Esophagus squamous epithelium (tissue), 5 donors: ENCODE measurements at places on chromosomes 11 and 22. TPM values are rescaled to one million over a fixed set of nuclear protein-coding genes. Genes with fewer than 3 reads are reported as not detected.

GRCh38 chr22:44801476-44801875, 49.1 kb downstream of the ARHGAP8 start:
- no peak for DNase-seq

- no peak for DNase-seq
Observed at GRCh38 chr11:80261776-80262175, 820.9 kb upstream of the TENM4 start.

DNA sequence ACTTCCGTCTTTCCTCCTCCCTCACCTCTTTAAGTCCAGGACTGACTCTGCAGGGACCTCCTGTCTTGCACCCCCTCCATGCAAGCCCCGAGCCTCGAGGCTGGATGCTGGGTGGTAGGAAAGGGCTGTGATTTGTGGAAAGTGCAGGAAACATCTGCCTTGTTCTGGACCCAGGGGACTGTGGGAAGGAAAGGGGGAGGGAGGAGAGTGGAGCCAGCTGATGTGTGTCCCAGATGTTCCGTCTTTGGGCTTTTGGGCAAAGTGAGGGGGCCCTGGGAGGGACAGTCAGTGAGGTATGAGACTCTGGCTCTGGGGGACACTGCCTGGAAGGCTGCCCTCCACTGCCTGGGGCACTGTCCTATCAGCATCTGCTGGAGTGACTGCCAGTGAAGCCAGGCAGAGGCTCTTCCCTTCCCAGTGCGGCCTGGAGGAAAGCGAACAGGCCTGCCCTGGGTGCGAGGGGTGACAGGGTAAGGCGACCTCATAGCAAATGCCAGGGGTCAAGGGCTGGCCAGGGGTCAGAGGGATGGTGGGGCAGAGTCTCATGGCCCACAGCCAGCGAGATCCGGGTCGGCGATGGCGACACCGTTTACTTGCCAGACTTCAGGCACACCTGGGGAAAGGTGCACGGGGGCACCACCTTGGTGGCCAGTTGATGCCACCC, 1.7 kb downstream of the MRGPRD start:
- DNase-seq = no peak

MS4A10 gene
- not detected for total RNA-seq

DUSP8 gene
- total RNA-seq = 1.1 TPM
